ENCODE measurements at places on chromosomes 3 and 15.
A peak's percentile ranks its signal among the peaks of the same experiment; 100 is the strongest.

GRCh38 chr3:54832876-54833275 is 95.0 kb downstream of the LRTM1 start:
- DNase-seq = no peak

DNA sequence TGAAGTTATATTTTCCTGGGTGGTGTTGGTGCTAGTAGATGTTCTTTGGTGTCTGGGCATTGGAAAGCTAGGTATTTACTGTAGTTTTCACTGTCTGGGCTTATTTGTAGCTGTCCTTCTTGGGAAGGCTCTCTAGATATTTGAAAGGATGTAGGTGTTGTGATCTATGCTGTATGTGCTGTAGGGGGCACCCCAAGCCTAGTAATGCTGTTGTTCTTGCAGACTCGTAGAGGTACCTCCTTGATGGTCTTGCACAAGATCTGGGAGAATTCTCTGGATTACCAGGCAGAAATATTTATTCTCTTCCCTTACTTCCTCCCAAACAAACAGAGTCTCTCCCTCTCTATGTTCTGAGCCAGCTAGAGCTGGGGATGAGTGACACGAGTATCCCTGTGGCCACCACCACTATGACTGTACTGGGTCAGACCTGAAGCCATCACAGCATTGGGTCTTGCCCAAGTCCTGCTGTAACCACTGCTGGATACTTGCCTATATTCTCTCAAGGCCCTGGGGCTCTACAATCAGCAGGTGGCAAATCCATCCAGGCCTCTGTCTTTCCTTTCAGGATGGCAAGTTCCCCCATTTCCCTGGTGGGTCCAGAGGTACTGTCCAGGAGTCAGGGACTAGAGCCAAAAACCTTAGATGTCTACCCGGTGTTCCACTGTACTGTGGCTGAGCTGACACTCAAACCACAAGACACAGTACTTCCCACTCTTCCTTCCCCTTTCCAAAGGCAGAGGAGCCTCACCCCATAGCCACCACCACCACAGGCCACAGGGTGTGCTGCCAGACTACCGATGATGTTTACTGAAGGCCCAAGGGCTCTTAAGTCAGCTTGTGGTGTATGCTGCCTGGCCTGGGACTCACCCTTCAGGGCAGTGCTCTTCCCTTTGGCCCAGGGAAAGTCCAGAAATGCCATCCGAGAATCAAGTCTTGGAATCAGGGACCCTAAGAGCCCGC is 195.2 kb upstream of the DPPA4 start:
- peak; percentile 16 for DNase-seq

GRCh38 chr3:118480101-118480860 is 554.4 kb downstream of the IGSF11 start:
- no peak for DNase-seq

DNA sequence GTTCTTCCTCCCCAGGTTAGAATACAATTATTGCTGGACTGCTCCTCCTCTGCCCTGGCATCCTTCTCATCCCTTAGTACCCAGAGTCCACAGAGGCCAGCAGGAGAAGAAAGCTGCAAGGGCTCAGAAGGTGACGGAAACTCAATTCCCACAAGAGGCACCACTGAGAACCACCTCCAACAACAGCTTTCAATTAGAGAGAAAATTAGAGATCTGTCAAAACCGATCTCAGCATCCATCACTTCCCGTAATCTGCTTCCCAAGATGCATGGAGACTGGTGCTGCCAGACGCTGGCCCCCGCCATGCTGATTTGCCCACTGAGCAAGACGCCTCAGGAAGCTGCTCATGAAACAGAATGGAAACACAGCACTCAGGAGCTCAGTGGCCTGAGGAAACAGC is 135.0 kb upstream of the PRICKLE2 start:
- no peak for DNase-seq

DNA sequence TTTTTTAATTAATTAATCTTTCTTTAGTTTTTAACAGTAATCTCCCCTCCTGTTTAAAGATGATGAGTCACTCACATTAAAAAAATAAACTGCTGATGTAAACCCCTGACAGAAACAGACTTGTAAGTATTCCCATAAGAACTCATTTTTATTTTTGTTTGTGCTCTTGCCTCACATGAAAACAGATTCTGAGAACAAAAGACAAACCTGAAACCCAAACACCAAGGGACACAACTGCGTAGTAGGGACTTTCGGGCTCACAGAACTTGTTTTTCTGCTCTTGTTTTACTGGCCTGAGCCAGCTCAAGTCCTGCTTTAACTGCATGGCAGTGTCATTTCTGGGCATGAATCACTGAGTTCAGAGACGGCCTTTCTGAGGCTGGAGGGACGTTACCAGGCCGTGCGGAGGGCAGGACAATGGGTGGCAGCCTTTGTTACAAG is 600.8 kb downstream of the FOXP1 start:
- no peak for DNase-seq

- no peak for DNase-seq
Measured at GRCh38 chr3:165439765-165440164, 243.6 kb upstream of the SLITRK3 start.

DNA sequence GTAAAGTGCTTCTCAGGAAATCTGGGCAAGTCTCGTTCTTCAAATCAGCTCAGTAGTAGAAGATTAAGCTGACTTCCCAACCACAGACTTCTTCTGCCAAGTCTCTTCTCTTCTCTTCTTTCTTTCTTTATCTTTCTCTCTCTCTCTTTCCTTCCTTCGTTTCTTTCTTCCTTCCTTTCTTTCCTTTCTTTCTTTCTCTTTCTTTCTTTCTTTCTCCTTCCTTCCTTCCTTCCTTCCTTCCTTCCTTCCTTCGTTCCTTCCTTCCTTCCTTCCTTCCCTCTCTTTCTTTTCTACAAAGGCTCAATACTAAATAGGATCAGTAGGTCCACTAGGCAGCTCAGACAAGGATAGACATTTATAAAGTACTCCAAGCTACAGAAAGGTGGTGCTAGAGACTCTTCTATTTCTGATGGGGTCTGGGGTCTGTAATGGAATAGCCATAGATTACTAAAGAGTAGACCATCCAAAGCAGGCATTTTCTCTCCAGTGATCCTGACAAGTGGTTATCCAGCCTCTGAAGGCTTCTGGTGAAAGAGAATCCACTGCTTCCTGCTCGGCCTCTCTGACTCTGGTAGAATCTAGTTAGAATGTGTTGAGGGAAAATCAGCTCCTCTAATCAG is 100.8 kb downstream of the TPRG1 start:
- no peak for DNase-seq

GRCh38 chr15:78394981-78395616 is 42.9 kb upstream of the IREB2 start:
- no peak for DNase-seq

GRCh38 chr3:50652709-50653108 is 22.0 kb upstream of the DOCK3 start:
- DNase-seq = peak; percentile 33

GRCh38 chr3:172530566-172530965 is 7.3 kb upstream of the TNFSF10 start:
- no peak for DNase-seq

DNA sequence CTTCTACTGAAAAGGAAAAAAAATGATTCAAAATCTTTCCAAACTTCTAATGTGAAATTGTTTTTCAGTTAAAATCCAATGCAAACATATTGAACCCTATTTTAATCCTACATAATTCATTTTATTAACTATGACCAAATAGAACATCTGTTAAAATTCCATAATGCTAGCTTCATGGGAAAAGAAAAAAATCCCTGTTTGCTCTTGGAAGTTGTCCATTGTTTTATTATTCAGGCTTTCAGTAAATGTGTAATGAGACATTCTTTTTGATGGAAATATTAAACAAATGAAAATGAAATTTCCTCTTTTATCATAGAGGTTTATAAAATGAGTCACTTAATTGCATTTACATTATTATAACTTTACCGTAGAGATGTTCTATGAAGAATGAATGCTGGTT is 49.5 kb downstream of the SLC25A26 start:
- no peak for DNase-seq

DNA sequence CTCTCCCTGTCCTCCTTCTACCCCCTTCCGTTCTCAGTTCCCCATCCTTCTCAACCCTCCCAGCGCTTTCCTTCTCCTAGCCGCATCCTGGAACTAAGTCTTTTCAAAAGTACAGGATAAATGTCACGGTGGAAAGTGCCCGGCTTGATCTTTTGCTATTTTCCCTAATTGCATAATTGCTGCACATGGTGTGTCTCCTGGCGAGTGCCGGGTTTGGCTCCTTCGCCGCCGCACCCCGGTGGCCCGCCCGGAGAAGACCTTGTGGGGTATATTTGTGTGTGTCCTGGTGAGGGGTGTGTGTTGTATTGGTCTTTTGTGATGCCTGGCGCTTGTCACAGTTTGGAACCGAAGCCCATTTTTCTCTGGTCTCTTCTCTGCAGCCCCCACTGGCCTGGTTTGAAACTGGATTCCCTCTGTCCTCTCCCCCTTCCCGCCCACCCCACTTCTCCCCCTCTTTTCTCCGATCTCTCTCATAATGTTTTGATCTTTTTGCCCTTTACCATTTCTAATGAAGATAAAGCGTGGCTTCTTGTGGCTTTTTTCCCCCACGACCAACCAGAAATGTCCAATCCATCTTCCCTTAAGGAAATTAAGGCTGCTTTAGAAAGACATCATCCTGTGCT is 692 bp downstream of the UBE2E2 start:
- no peak for DNase-seq

DNA sequence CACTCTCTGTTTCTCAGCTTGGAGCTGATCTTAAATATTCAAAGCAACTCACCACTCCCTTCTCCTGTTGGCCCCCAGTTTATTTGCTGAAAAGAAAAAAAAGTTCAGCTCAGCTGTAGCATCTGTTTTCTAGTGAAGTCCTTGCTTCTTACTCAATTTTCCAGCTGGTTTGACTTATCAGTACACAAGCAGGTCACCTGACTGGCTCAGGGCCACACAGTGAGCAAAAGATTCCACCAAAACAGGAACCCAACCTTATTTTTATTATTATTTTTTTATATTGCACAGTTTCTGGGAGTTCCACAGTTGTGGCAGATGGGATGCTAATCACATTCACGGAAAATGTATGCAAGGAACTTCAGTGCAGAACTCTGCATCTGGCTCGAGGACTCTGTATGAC is 390.7 kb upstream of the RGMA start:
- no peak for DNase-seq

DNA sequence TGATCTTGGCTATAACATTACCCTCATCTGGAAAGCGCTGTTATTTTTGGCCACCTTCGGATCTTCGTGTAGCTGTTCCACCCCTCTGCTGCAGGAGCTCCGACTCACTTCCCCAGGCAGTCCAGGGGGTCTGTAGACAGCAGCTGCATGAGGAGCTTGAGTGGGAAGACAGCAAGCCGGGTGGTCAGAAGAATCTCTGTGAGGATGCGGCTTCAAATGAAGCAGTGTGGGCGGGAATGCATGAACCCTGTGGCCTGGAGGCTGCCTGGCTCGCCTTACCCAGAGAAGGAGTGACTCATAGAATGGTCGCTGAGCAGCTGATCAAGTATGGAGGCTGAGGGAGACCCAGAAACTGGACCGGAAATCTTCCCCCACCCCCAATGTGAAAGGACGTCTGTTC is 45.2 kb upstream of the NR2F2 start:
- no peak for DNase-seq

GRCh38 chr3:124227150-124227630 is 235.3 kb upstream of the ROPN1 start:
- no peak for DNase-seq

DNA sequence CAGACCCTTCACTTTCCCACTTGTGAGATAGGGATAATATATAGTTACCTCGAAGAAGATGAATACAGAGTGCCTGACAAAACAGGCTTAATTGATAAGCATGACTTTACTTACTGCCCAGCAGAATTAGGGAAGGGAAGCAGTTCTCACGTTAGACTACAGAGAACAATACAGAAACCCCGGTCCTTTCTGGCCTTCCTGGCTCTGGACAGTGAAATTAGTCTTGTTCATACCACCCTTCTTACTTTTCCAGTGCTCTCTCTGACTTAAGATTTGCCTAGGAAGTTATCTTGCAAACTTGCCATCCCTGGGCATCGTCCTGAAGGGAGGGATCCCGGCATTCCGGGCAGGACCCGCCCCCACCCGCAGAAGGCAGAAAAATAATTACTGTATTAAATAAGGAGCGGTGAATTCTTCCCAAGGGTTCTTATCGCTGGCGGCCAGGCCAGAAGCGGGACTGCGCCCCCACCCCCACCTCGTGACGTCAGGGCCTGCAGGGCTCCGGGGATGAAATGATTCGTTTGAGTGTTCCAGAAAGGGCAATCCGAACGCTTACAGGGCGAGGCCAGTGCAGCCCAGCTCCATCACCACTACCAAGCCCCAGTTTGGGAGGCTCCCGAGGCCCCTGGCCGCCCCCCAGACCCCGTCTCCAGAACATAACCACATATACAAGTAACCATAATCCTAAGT is 8.4 kb downstream of the SOX2 start:
- DNase-seq = no peak

DNA sequence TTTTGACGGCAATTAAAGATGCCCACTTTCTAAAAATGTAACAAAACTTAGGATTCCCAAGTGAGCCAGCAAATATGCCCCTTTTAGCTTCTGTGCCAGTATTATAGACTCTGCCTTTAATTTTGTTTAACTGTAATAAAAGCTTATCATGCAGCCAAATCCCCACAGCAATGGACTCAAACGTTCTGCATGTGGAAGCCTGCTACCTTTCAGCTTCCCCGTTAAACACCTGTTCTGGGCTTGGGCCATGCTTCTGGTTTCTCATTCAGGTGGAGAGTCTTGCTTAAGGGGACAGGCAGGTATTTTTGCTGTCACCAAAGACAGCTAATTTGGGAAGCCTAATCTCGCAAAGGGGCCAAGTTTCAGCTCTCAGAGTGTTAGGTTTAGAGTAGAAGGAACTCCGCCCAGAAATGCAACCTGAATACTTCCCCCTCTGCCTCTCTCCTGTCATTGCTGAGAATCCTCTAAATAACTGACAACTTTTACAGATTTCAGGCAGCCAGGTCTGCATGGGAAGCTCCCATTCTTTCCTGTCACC is 399.4 kb upstream of the ATP11B start:
- DNase-seq = no peak

- DNase-seq = no peak
Measured at GRCh38 chr15:50593761-50594160, 47.3 kb upstream of the USP50 start.

DNA sequence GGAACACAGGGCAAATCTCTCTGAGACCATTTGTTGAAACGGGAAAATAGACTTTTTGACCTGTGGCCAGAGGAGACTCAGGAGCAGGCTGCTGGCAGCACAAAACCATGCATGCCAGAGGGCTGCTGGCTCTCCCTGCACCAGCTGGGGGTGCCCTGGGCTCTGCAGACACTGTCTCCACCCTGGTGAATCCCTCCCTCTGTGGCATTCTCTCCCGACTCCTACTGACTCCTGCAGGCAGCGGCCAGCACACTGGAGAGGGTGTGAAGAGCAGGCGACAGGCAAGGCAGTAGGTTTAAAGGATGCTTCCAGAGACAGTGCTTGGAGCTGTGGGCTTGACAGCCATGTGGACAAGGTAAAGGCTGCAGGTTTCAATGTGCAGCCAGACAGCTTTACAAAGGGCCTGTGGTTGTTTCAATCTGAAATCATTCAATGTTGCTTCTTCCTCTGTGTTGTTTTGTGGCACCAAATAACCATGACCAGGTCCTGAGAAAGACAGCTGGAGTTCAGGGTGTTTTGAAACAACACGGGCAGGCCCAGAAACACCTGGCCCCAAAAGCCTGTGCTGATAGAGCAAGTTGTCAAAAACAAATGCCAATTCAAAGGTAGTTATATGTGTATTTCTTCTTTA is 431.0 kb upstream of the ATP10A start:
- DNase-seq = no peak

- DNase-seq = no peak
Measured at GRCh38 chr15:36951731-36952247, 148.6 kb downstream of the MEIS2 start.
